HT-29 (cell line): ENCODE measurements at places on chromosomes 7 and 10. TPM values are rescaled to one million over a fixed set of nuclear protein-coding genes. Genes with fewer than 3 reads are reported as not detected.

The TAS2R41 gene
- total RNA-seq, result not detected in 2 replicates

The TRIM73 gene
- total RNA-seq, result 2.5 and 4.5 TPM in 2 replicates

The LANCL2 gene
- total RNA-seq, result 14.3 and 19.9 TPM in 2 replicates

The ACHE gene
- 0.13 and 1.1 TPM in 2 replicates for total RNA-seq

The NOS3 gene
- 6.7 and 13.0 TPM in 2 replicates for total RNA-seq

The TSPAN15 gene
- total RNA-seq, result 103 and 115 TPM in 2 replicates

The CD36 gene
- total RNA-seq, result not detected in 2 replicates

The FAM25A gene
- total RNA-seq, result 0.76 TPM in 1 of 2 replicates, not detected in the other

The ANKRD30A gene
- total RNA-seq, result not detected in 2 replicates

The STAG3 gene
- total RNA-seq, result 0.05 and 0.08 TPM in 2 replicates

The ATE1 gene
- 16.5 and 17.4 TPM in 2 replicates for total RNA-seq
